Cerebellar nuclear complex (tissue), 1 donor: ENCODE measurements at places on chromosomes 7 and 10.

DNA sequence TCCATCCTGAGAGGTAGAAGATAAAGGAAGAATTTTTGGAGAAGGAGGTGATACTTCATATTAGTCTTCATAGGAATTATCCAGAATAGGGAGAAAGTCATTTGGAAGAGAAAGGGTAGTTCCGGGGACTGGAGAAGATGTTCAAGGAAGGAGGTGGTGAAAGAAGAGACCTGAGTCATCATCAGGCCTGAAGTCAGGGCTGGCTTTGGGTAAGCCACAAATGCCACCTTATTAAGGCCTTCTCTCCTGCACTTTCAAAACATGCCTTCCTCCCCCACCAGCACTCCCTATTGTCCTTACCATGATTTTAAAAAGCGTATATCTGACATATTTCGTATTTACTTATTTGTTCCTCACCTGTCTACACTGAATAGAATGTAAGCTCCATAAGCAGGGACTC, 112.2 kb upstream of the LRGUK start:
- DNase-seq: no peak

- DNase-seq: peak; percentile 69
Observed at GRCh38 chr7:5629941-5630340, 151.5 kb downstream of the RNF216 start.

GRCh38 chr10:79274279-79275104, 72.8 kb upstream of the PPIF start:
- DNase-seq: peak; percentile 51

DNA sequence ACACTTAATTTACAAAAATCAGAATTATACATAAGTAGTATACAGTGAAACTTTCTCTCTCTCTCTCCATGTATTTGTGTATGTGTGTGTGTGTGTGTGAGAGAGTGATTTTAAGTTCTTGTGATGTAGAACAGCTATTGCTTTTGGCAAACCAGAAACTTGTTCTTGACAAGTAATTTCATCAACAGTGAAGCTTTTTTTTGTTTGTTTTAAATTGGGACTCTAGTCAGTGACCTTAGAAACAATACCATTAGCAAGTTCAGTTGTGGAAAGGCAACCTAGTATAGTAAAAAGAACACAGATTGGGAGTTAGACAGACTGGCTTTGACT, 319.1 kb downstream of the PTEN start:
- no peak for DNase-seq

GRCh38 chr10:72709041-72709440, 17.1 kb downstream of the MCU start:
- DNase-seq: no peak

GRCh38 chr7:53218730-53219504, 183.5 kb downstream of the POM121L12 start:
- DNase-seq: no peak

GRCh38 chr7:116273283-116273917, 63.1 kb downstream of the TES start:
- no peak for DNase-seq

DNA sequence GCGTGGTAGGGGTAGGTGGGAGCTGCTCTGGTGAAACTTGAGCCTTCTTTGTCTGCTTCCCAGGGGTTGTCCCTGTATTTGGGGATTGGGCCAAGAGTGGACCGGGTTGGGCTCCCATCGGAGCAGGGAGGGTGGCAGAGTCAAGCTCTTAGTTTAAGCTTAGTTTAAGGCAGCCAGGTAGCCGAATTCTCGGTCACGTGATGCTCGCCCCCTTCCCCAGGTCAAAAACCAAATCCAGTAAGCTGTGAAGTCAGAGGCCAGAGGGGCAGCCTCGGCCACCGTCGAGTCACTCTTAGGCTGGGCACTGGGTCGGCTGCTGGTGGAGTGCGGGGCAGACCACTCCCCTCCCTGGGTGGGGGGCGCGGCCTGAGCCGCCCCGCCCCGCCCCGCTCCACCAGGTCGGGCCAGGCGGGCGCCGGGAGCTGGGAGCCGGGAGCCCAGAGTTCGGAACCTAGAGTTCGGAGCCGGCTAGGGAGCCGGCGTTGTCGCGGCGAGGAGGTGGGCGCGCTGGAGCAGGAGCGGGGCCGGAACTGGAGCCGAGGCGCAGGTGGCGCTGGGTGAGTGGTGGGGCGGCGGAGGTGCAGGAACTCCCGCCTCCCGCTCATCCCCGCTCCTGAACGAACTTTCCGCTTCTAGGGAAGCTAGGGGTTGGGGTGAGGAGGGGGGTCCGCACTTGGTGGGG, 2.8 kb upstream of the LZTS2 start:
- no peak for DNase-seq

GRCh38 chr10:93034426-93034825, 26.2 kb upstream of the CYP26C1 start:
- DNase-seq: no peak

DNA sequence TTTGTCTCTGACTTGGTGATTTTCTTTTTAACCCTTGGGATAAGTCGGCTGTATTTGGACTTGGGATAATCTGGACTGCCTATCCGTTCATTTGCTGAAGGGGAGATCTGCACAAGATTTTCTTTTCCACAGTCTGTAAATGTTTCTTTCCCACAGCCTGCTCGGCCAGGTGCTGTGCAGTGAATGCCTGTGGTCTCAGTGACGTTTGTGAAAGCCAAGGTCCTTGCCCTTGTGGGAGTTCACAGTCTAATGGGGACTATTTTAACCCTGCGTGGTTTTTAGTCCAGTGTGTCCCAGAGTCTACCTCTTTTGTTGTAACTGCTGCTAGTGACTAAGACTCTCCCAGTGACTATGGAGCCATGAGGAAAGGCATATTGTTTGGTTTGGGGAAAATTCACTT, 8.9 kb downstream of the PNLIP start:
- DNase-seq: no peak

GRCh38 chr7:116395141-116395791, 104.3 kb upstream of the CAV2 start:
- no peak for DNase-seq

DNA sequence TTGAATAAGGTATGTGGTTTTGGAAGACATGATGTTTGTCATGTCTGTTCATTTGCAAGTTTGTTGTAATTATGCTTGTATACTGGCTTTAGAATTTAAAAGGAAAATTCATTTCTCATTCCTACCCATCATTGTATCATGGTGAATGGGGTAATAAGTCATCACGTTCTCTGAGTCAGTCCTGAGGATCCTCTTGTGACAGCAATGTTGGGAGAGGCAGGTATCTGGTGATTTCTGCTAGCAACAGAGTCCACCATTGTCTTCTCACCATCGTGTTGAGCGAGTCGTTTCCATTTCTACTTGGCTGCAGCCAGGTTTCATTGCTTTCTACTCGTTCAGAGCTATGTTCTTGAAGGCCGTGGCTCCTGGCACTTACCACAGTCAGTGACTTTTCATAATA, 16.3 kb downstream of the CUL1 start:
- no peak for DNase-seq

- DNase-seq: no peak
Observed at GRCh38 chr7:19079066-19079465, 38.4 kb downstream of the TWIST1 start.

DNA sequence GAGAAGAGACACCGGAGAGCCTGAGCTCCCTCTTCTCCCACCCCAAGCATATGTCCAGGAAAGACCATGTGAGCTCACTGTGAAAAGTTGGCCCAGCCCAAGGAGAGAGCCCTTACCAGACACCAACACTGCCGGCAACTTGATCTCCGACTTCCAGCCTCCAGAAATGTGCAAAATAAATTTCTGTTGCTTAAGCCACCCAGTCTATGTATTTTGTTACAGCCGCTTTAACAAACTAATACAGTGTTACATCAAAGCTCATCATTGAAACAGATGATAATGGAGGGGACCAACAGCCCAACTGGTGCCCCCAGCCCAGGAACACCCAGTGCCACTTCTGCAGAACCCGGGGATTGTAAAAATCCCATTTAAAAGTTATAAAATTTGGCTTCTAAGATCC, 18.9 kb downstream of the RGR start:
- DNase-seq: no peak

DNA sequence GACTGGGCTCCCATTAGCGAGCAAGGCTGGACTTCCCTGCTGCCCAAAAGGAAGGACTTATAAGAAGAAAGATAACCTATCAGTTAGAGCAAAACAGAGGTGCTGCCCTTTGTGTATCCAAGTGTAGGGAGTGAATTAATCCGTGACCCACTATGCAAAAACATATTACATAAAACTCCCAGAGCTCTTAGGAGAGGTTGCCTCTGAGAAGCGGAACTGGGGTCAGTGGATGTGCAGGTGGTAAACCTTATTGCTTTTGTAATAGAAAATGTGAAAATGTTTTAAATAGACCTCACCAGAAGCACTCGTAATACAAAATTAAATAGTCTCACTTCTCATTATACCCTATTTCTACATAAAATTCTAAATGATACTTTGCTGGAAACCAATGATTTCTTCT, 17.1 kb upstream of the IL6 start:
- DNase-seq: no peak

- no peak for DNase-seq
Observed at GRCh38 chr10:64535131-64535867, 1014.1 kb downstream of the REEP3 start.

DNA sequence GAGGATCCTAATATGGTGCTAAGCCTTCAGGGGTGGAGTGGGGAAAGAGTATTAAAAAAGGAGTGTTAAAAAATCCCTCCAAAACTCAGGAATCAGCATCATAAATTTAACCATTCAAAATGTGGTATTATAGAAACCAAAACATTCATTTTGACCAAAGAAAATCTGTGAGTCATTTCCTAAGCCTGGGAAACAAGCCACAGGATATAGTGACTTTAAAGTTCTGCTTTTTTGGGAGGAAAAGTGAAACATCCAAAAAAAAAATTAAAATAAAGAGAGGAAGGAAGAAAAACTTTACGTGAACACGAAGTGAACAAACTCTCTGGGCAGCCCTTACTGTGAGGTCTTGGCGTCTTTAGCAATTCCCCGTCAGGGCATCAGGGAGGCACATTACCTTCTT, 74.0 kb upstream of the GSDME start:
- no peak for DNase-seq
